ENCODE measurements at places on chromosomes 5 and 9.

DNA sequence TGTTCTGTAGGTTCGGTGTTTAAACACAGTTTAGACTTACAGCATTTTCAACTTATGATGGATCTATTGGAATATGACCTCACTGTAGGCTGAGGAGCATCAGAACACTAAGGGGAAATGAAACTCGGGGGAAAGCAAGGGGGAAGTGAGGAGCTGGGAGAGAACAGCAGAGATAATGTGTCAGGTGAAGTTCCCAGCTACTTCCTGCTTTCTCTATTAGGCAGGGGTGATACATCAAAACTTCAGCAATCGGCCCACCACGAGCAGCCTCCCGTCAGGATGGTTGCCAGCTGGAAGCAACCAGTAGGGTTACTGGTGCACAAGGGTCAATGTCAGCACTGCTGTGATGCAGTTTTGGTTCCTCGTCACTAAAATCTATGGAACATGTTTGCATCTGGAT lies 34.3 kb downstream of the FAT2 start:
- no peak for DNase-seq

GRCh38 chr9:116451500-116452115 lies 235.5 kb upstream of the TRIM32 start:
- DNase-seq: no peak

GRCh38 chr9:25827626-25828025 lies 149.4 kb upstream of the TUSC1 start:
- no peak for DNase-seq

DNA sequence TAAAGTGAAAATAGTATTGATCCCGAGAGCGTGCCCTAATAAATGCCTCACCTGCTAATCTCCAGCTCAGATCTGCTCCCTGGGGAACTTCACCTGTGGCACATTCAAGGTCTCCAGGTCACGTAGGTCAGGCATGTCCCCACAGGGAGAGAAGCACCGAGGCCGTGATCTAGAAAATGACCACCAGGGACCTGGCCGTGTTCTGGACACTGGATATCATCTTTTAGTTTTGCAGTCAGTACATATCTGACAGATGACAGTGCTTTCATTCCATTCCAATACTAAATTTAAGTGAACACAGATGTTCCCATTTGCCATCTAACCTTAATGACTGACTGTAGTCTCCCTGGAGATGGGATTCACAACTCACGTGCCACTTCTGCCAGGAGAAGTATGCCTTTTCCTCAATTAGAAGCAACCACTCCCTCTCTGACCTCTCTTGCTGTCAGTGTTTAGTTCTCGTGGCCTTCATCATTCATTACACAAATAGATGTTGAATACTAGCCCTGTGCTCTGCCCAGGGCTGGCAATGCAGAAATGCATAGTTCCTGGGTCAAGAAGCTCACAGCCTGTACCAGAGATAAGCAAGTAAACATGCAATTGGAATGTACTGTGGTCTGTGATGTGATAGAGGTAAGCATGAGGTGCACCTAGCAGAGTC lies 276.5 kb downstream of the NTRK2 start:
- DNase-seq: no peak

DNA sequence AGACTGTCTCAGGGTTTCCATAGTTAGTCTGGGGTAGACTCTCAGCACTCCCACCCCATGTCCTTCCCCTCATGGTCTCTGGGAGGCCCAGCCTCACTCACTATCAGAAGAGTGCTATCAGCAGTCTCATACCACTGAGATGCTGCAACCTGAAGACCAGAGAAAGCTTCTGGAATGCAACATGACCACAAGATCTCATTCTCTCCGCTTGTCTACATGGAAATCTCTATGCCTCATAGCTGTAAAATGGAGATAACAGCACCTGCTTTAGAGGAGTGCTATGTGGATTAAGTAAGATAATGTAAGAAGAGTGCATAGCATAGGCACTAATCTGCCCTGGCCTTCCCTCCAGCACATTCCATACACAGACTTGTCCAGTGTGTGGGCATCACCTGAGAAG lies 47.0 kb upstream of the ZNF169 start:
- no peak for DNase-seq

- no peak for DNase-seq
These were observed 288.7 kb downstream of the FANCC start for GRCh38 chr9:95028853-95029219.

- no peak for DNase-seq
These were observed 117.4 kb downstream of the SMARCA2 start for GRCh38 chr9:2132484-2133082.

GRCh38 chr9:98324801-98325200 lies 69.4 kb upstream of the TBC1D2 start:
- no peak for DNase-seq

DNA sequence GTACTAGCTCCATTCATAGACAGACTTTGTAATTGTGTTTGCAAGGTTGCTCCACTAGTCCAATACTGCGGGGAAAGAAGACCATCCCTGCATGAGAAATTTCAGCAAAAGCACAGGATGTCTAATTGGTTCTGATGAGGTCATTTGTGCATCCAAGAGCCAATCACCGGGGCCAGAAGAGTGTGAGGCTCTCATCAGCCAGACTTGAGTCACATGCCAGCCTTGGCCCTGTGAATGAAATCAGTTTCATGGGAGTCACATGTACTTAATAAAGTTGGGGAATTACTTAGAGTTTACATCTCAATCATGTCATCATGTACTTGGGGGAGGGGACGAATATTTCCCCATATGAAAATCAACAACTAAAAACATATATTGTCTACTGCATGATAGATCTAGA lies 1236.0 kb downstream of the MAT2B start:
- no peak for DNase-seq

- DNase-seq: no peak
These were observed 45.0 kb downstream of the COL23A1 start for GRCh38 chr5:178545176-178545575.

DNA sequence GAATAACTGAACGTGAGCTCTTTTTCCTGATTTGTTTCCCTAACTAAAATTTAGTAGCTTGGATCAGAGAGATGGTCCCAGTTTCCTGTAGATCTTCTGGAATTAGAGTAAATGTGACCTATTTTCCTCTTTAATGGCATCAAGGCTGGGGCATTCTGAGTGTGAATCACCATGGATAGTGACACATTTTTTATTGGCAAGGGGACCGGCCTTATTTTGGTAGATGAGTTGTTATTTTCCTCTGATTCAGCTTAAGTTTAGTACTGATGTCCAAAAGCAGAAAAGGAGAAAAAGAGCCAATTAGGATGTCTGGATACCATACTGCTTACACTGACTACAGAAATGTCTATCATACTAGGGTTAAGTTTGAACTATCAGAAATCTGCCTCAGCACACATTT lies 68.1 kb downstream of the RNF38 start:
- no peak for DNase-seq

DNA sequence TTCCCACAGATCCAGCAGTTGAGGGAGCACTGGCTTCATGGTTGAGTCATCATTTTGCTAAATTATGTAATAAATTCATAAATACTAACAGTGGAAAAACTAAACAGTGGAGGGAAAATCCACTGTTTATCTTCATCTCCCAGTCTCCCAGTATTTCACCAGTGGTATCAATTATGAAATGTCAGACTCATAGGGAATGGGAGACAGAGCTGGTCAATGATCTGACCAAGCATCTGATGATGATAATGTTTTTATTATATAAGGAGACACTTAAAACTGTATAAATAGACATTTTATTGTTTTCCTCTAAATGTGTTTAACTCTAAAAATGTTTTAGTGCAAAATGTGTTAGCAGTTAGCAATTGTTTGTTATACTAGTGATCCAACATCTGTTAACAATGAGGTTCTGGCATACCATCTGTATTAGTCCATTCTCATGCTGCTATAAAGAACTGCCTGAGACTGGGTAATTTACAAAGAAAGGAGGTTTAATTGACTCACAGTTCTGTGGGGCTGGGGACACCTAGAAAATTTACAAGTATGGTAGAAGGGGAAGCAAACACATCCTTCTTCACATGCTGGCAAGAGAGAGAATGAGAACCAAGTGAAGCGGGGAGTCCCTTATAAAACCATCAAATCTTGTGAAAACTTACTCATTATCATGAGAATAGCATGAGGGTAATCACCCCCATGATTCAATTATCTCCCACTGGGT lies 11.8 kb upstream of the REEP5 start:
- DNase-seq: no peak

DNA sequence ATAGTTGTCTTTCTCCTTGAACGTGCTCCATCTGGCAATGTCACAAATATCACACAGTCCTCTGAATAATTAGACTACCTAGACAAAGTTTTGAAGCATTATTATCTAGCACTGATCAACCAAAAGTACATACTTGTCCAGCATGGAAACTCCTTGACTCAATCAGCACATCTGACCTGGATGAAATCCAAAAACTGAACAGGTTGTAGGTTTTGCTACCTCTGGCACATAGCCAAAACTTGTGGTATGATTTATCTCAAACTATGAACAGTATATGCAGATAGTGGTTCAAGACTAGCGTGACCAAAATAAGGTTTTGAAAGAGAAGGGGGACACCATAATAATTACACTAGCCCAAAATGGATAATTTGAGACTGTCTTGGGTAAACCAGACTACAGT lies 158.1 kb downstream of the ARRDC3 start:
- DNase-seq: no peak

Measured in stimulated activated CD8-positive, alpha-beta memory T cell treated with anti-CD3 and anti-CD28 coated beads, Interleukin-12 subunit alpha, Interleukin-12 subunit beta, amount 100 ng/mL, for 1 hour (primary cell).